ENCODE measurements at places on chromosomes 1 and 21.

DNA sequence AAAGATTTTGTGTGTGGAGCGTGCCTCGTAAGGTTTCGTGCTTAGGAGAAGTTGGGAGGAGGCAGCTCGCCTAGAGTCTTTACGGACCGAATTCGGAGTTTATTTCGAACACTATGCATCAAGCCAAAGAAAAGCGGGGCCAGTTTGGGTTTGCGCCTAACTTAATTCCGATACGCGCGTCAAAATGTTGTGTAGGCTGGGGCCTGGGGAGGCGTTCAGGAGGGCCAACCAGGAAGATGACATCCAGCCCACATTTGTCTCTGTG lies 6.4 kb downstream of the FOXD2 start:
- H3K27me3 ChIP-seq: peaks cover 14% of the 10 kb centered on the region
- DNase-seq: no peak
- peak overlapping the region; percentile 23 for H3K27ac ChIP-seq
- H3K4me1 ChIP-seq: peaks cover 23% of the 10 kb centered on the region
- peak overlapping the region; percentile 60 for H3K4me3 ChIP-seq
- H3K36me3 ChIP-seq: peaks cover 5% of the 10 kb centered on the region

GRCh38 chr1:94773931-94774422 lies 46.2 kb upstream of the SLC44A3 start:
- no peak for DNase-seq
- no peak overlapping the region for H3K4me3 ChIP-seq
- no peaks in the 10 kb centered on the region for H3K36me3 ChIP-seq
- no peak overlapping the region for H3K27ac ChIP-seq

DNA sequence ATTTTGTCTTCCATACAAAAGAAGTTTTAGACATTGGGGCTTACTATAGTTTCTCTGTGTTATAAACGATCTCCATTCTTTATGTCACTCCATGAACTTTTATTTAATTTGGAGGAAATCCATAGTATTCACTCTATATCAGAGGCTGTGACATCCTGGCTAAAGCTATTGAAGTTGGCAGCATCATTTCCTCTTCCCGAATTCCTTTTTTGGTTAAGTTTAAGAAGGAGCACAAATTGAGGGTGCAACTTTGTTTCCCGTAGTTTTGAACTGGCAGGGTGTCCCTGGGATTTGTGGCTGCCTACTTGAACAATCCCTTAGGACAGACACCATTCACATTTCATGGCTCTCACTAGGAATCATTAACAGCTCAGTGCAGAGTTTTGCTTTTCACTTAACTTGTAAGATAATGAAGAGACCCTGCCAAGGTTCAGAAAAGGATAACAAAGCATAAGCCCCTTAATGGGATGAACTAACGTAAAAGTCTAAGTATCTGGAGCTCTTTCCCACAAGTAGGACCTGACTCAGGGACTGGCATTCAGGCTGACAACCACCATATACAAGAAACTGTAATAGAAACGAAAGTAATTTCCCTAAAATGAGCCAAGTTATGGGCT lies 13.9 kb downstream of the S1PR1 start:
- H3K27ac ChIP-seq: no peak overlapping the region
- peaks cover 21% of the 10 kb centered on the region for H3K4me1 ChIP-seq
- H3K27me3 ChIP-seq: no peaks in the 10 kb centered on the region
- no peak for DNase-seq

- H3K36me3 ChIP-seq: no peaks in the 10 kb centered on the region
- H3K4me1 ChIP-seq: peaks cover 16% of the 10 kb centered on the region
- no peak overlapping the region for H3K4me3 ChIP-seq
- no peak for DNase-seq
Measured at GRCh38 chr1:172867216-172867818, 183.4 kb downstream of the TNFSF18 start.

DNA sequence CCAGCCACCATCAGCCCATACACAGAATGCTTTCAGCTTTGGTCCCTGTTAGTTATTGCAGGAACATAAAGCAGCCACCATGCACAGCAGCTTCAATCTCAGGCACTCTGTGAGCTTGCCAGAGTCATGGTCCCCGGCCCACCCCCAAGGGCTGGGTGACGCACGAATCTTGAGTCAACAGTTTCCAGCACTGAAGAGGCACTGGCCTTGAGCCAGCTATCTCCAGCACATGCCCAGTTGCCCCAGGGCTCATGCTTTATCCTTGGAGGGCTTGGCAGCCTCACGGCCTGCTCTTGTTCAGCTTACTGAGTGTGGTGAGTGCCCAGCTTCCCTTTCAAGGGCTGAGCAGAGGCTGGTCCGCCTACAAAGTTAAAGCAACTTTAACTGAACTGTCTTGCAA lies 200.7 kb upstream of the RAB4A start:
- no peak overlapping the region for H3K4me3 ChIP-seq
- no peaks in the 10 kb centered on the region for H3K36me3 ChIP-seq
- no peak for DNase-seq
- peaks cover 7% of the 10 kb centered on the region for H3K27me3 ChIP-seq

DNA sequence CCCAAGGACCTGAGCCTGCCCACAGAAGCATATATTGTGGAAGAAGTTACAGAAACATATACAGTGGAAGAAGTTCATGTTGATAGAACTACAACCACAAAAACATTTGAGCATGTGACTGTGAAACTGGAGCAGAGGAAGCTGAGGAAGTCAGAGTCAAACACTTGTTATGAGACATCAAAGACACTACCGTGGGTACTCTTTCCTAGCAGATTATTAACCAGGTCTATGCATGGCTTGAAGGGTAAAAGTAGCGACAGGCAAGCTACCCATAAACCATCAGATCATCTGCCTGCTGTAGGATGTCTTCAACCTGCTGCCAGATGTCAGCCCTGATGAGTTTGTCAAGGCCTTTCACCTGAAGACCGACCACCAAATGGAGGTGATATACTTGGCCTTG lies 35.8 kb downstream of the IVNS1ABP start:
- H3K4me3 ChIP-seq: no peak overlapping the region
- peaks cover 6% of the 10 kb centered on the region for H3K36me3 ChIP-seq
- H3K4me1 ChIP-seq: peaks cover 20% of the 10 kb centered on the region

GRCh38 chr1:184947497-184948256 lies 26.6 kb downstream of the NIBAN1 start:
- no peak overlapping the region for H3K4me3 ChIP-seq
- H3K27ac ChIP-seq: no peak overlapping the region
- peaks cover 30% of the 10 kb centered on the region for H3K4me1 ChIP-seq
- no peaks in the 10 kb centered on the region for H3K27me3 ChIP-seq
- DNase-seq: no peak

GRCh38 chr1:44724955-44725698 lies 5.8 kb downstream of the RNU5D-1 start:
- H3K27ac ChIP-seq: peak overlapping the region; percentile 70
- H3K4me1 ChIP-seq: peaks cover 61% of the 10 kb centered on the region
- peak overlapping the region; percentile 51 for H3K4me3 ChIP-seq
- H3K27me3 ChIP-seq: peaks cover 4% of the 10 kb centered on the region

GRCh38 chr1:104797982-104798381 lies 1048.3 kb downstream of the AMY1C start:
- no peaks in the 10 kb centered on the region for H3K27me3 ChIP-seq
- DNase-seq: no peak
- no peaks in the 10 kb centered on the region for H3K36me3 ChIP-seq
- H3K4me1 ChIP-seq: no peaks in the 10 kb centered on the region
- no peak overlapping the region for H3K27ac ChIP-seq

- DNase-seq: no peak
- no peak overlapping the region for H3K27ac ChIP-seq
- peaks cover 40% of the 10 kb centered on the region for H3K4me1 ChIP-seq
- no peaks in the 10 kb centered on the region for H3K27me3 ChIP-seq
Measured at GRCh38 chr1:172345077-172345476, 75.4 kb upstream of the C1orf105 start.

DNA sequence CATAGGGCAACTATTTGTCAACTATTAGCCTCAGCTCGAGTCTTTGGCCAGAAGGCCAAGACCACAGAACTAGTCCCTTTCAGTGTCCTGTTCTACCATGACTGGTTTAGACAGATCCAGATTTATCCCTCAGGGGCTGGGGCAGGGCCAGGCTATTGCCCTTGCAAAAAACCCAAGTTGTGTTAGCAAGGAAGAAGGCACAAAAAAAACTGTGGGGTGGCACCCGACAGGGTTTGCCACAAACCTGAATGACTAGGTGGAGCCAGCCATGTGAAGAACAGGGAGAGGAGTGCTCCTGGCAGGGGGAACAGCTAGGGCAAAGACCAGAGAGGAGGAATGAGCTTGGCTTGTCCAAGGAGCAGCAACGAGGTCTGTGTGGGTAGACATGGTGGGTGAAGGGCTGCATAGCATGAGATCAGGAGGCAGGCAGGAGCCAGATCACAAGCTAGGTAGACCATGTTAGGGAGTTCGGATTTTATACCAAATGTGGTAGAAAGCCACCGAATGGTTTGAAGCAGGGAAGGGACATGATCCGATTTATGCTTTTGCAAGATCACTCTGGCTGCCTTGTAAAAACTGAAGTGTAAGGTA lies 4.3 kb downstream of the DCST1 start:
- H3K27ac ChIP-seq: no peak overlapping the region
- H3K4me3 ChIP-seq: no peak overlapping the region

GRCh38 chr1:103348136-103348535 lies 177.4 kb upstream of the RNPC3 start:
- no peak for DNase-seq
- no peak overlapping the region for H3K4me3 ChIP-seq
- no peak overlapping the region for H3K27ac ChIP-seq
- no peaks in the 10 kb centered on the region for H3K36me3 ChIP-seq
- H3K27me3 ChIP-seq: no peaks in the 10 kb centered on the region

DNA sequence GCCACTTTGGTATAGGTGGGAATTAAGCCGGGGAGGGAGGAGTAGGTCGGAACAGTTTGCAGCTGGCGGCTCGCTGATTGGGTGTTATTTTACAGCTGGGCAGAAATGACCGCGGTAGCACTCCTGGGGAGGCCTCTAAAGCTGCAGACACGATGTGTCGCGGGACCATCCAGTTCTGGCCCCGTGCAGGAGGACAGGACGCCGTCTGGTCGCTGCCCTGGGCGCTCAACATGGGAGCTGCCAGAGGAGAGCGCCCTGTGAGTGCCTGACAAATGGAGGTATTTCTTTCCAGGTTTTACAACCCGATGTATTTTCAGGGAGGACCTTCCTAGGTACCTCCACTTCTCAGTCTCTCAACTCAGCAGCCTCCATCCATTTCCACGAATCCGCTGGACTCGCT lies 46.2 kb downstream of the CDC7 start:
- peaks cover 75% of the 10 kb centered on the region for H3K4me1 ChIP-seq
- H3K4me3 ChIP-seq: no peak overlapping the region
- H3K27ac ChIP-seq: peak overlapping the region; percentile 100
- DNase-seq: no peak
- H3K27me3 ChIP-seq: peaks cover 3% of the 10 kb centered on the region

DNA sequence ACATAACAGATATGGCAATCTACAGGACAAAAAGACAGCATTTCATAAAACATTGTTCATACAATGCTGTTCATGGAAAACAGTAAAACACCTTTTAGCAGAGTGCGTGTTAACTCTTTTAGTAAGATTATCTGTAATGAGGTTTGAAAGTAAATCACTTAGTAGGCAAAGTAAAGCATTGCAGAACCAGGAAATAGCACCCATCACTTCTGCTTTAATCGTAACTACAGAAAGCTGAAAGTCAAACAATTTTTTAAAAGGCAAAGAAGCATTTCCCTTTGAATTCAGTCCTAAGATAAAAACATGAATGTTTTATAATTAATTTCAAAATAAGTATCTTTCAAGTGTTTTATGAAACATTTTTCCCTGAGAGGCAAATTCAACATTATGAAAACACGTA lies 63.3 kb upstream of the RNF11 start:
- DNase-seq: no peak
- peaks cover 3% of the 10 kb centered on the region for H3K4me1 ChIP-seq
- no peak overlapping the region for H3K27ac ChIP-seq

DNA sequence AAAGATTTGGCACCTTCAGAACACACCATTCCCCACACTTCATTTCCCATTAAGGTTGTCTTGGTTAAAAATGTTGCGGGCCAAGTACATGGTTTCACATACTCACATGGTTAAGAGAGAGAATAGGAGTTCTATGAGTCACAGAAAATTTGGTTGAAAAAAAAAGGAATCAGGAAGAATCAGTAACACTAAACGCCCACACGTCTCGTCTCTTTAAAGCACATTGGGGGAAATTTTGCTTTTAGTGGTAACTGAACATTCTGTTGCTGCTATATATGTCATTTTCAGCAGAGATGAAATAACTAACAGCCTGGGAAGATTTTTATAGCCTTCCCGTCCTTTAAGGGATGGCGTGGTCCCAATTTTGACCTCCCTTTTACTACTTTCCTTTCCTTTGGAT lies 132.9 kb upstream of the ERG start:
- no peaks in the 10 kb centered on the region for H3K36me3 ChIP-seq
- no peak overlapping the region for H3K4me3 ChIP-seq
- H3K27me3 ChIP-seq: no peaks in the 10 kb centered on the region
- no peaks in the 10 kb centered on the region for H3K4me1 ChIP-seq

- DNase-seq: peak; percentile 46
- peak overlapping the region; percentile 86 for H3K4me3 ChIP-seq
- peaks cover 67% of the 10 kb centered on the region for H3K4me1 ChIP-seq
- peaks cover 11% of the 10 kb centered on the region for H3K36me3 ChIP-seq
- H3K27ac ChIP-seq: peak overlapping the region; percentile 74
Measured at GRCh38 chr1:150973836-150974579, 627 bp downstream of the CERS2 start.

GRCh38 chr1:4056989-4057388 lies 156.9 kb upstream of the C1orf174 start:
- no peaks in the 10 kb centered on the region for H3K36me3 ChIP-seq
- H3K4me1 ChIP-seq: no peaks in the 10 kb centered on the region
- H3K27ac ChIP-seq: no peak overlapping the region

GRCh38 chr1:56125316-56125715 lies 454.0 kb downstream of the PLPP3 start:
- H3K4me1 ChIP-seq: no peaks in the 10 kb centered on the region
- DNase-seq: no peak
- no peaks in the 10 kb centered on the region for H3K36me3 ChIP-seq
- no peak overlapping the region for H3K4me3 ChIP-seq
- no peaks in the 10 kb centered on the region for H3K27me3 ChIP-seq
- H3K27ac ChIP-seq: no peak overlapping the region

DNA sequence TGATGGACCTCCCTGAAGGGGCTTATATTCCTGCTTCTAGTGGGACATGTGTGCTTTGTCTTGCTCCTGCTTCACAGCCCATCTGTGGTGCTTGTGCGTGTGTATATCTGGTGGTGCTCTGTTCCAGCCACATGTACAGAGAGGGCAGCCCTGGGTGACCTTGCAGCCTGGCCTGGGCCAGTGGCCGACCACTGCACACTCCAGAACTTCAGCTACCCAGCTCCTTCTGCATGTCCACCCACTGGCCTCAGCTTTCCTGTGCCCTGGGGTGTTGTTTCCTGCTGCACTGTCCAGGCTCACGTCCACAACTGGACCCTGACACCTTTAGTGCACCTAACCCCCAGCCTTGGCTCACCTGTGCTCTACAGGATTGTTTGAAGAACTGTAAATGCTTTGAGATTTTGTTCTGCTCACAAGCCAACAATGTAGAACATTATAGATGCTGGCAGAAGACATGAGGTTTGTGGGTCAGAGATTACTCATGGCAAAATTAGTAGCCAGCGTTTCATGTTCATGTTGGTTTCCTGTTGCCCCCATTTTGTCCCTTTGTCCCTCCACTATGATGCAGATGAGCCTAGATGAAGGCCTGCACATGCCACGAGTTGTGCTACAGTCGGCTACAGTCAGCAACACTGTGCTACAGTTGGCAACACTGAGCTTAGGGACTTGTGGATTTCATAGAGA lies 5.3 kb upstream of the S100B start:
- no peak overlapping the region for H3K4me3 ChIP-seq
- peaks cover 23% of the 10 kb centered on the region for H3K4me1 ChIP-seq
- no peaks in the 10 kb centered on the region for H3K36me3 ChIP-seq
- peaks cover 17% of the 10 kb centered on the region for H3K27me3 ChIP-seq
- H3K27ac ChIP-seq: no peak overlapping the region

- no peak overlapping the region for H3K4me3 ChIP-seq
- peaks cover 36% of the 10 kb centered on the region for H3K4me1 ChIP-seq
- H3K27me3 ChIP-seq: no peaks in the 10 kb centered on the region
- no peak overlapping the region for H3K27ac ChIP-seq
- H3K36me3 ChIP-seq: no peaks in the 10 kb centered on the region
Measured at GRCh38 chr1:156460525-156460924, 40.0 kb downstream of the MEF2D start.
